Cerebellar nuclear complex (tissue), 1 donor: ENCODE measurements at places on chromosomes 3 and 15.

DNA sequence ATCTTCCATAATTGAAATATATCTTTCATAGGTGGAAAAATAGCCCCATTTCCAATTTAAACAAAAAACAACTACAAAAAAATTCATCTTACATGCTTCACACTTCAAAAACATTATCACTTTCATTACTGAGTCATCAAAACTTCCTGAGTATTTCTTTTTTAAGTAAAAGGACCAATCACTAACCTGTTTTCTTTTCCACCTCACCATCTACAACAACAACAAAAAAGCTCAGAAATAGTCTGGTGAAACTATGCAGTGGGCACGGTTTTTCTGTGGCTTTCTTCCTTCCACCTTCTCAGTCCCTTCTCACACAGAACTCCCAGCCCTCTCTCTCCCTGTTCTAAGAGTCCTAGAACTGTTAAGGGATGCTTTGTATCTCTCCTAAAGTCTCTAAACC is 20.3 kb upstream of the TNIK start:
- DNase-seq, result no peak

GRCh38 chr3:146524961-146525360 is 19.4 kb downstream of the PLSCR1 start:
- no peak for DNase-seq

GRCh38 chr3:59334585-59334984 is 284.8 kb upstream of the CFAP20DC start:
- no peak for DNase-seq

GRCh38 chr3:8773941-8774542 is 4.6 kb upstream of the OXTR start:
- no peak for DNase-seq

DNA sequence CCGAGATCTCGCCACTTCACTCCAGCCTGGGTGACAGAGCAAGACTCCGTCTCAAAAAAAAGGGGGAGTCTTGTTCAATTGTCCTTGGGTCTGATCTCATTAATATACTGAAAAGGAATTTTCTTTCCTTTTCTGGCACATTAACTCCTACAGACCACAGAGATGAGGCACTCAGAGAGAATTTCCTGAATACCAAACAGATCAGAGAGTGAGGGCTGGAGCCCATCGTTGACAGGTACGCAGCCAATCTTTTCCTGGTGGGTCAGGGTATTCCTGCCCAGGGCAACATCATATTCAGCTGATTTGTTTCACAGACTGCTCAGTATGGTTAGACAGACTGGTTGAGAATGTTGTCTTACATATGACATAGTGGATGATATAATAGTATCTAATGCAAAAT is 82.8 kb upstream of the TNFSF10 start:
- no peak for DNase-seq
